ENCODE measurements at places on chromosomes 4 and X. TPM values are rescaled to one million over a fixed set of nuclear protein-coding genes. Genes with fewer than 3 reads are reported as not detected.

DNA sequence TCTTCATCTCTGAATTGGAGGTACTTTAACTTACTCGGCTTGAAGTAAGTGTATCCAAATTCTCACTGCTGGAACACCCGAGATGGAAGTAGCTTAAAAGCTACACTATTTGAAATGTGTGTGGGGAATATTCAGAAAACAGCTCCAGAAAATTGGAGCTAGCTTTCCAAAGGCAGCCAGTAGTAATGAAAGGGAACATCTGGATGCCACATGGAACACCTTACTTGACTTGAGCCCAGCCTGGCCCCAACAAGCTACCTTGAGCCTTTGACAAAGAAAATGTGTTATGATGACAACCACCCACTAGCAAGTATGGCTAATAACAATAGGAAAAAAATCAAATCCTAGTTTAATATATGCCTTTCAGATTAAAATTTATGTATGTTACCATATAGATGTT, 161.5 kb downstream of the PRDM5 start:
- no peaks in the 10 kb centered on the region for H3K27me3 ChIP-seq
- H3K4me3 ChIP-seq: no peak overlapping the region
- H3K27ac ChIP-seq: no peak overlapping the region
- peaks cover 2% of the 10 kb centered on the region for H3K4me1 ChIP-seq
- no peak for DNase-seq

- no peak overlapping the region for H3K4me3 ChIP-seq
- H3K4me1 ChIP-seq: no peaks in the 10 kb centered on the region
- no peak overlapping the region for H3K27ac ChIP-seq
- H3K27me3 ChIP-seq: no peaks in the 10 kb centered on the region
Measured at GRCh38 chrX:46849933-46850332, 13.1 kb downstream of the RP2 start.

CCDC120 gene
- total RNA-seq: 17.6 TPM

FAT1 gene
- total RNA-seq: 135 TPM

TRPC3 gene
- 0.91 TPM for total RNA-seq

Data from Caco-2 (cell line).